ENCODE measurements at places on chromosomes 7 and 10.

DNA sequence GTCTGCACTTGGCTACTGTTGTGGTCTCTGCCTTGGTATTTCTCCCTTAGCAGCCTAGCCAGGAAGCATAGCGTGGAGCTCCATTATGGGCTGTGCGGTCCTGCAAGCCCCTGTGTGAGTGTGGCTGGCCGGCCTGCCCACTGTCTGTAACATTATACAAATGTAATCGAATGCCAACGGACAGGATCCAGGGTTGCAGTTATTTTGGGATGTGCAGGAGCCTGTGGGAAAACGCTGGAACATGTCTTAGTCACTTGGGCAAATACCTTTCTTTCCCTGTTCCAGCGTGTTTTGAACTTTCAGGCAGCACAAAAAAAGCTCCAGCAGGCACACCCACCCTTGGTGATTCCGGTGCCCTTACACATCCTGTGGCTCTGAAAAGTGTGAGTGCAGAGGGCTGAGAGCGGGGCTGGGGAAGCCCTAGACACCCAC, 29.5 kb downstream of the BAG3 start:
- DNase-seq, result no peak

DNA sequence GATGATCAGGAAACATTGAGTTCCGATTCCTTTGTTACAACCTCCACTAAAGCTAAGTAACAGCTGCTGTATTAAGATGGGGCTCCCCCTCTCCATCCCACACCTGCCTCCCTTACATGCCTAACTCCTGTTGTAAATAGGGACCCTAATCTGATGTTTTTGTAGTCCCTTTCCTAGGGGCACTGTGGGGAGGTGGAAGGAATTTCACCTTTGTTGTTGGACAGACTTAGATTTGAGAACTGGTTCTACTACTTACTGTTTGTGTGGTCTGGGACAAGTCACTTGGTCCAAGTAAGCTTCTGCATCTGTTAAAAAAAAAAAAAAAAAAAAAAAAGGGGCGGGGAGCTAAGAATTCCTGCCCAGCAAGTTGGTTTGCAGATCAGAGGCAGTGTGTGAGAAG, 42.6 kb downstream of the KIAA1217 start:
- DNase-seq, result no peak

GRCh38 chr7:117014673-117015133, 61.4 kb downstream of the ST7 start:
- DNase-seq, result no peak

GRCh38 chr7:84245835-84246234, 51.2 kb upstream of the SEMA3A start:
- DNase-seq, result no peak

- no peak for DNase-seq
These were observed 10.2 kb downstream of the PRSS1 start for GRCh38 chr7:142759433-142759832.

DNA sequence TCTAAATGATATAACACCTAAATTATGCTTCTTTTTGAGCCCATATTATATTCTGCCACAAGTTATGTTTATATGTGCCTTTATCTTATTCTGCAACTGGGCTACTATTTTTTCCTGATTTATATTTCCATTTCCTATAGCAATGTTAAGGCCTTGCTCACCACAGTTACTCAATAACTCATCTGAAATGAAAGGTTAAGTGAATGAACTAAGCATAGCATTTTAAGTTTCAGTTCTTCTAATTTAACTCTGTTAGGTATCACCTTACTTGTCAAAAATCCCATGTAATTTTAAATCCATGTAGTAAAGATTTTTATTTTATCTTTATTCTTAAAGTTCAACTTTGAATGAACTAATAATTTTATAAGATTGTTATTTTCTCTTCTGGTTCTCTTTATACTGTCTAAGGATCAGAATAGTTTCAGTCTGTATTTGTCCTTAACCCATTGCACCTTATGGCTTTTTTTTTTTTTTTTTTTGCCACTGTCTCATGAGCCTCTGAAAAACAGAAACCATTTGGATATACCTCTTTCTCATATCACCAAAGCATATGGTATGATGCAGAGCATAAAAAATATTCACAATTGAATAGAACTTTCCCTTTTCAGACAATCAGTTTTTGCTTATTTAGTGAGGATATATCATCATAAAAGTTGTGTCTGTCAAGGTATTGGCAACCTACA, 301.8 kb upstream of the ZWINT start:
- no peak for DNase-seq

DNA sequence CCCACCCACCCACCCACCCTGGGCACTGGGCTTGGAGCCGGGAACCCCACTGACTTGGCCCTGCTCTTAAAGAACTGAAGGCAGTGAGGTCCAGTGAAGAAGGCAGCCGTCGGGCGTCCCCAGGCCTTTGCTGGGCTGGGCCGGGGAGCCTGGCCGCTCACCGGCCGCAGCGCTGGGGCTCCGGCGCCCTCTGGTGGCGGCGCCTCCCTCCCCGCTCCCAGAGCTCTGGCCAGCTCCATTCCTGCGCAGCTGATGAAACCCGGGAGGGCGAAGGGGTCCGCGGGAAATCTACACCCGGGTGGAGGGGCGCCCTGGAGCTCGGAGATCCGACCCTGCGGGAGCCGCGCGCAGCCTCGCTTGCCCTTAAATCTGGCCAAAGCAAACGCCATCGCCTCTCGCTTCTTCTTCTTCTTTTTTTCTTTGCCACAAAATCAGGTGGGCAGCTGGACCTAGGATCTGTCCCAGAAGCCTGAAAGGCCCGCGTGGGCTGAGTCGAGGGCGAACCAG, 1.7 kb upstream of the CXCL12 start:
- no peak for DNase-seq

DNA sequence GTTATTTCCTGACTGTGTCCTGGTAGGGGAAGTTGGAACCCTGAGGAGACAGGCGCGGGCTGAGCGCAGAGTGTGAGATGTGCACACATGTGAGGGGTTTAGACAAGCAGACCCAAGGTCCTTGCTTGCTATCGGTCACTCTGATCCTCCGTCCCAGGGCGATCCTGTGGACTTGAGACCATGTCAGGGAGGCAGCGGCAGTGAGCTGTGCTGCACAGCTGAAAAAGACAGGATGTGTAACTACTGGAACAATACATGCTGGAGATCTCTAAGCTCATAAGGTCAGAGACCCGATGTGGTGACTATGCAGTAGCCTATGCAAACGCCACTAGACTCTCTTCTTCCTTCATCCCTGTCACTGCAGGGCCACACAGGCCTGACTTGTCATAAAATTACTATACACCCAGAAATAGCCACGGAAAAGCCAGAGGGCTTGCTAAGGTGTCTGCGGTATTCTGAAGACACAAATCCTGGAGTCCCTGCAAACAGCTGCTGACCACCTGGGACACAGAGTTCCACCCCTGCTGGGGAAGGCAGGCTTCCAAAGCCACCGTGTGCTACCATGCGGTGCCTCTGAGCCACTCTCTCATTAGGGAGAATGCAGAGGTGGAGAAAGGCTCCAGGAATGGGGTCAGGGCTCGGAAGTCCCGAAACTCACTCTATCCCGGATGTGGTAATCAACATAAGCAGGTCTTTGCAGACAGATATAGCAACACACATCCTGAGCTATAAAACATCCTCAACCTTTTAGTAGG, 91.1 kb upstream of the DDC start:
- DNase-seq, result no peak

DNA sequence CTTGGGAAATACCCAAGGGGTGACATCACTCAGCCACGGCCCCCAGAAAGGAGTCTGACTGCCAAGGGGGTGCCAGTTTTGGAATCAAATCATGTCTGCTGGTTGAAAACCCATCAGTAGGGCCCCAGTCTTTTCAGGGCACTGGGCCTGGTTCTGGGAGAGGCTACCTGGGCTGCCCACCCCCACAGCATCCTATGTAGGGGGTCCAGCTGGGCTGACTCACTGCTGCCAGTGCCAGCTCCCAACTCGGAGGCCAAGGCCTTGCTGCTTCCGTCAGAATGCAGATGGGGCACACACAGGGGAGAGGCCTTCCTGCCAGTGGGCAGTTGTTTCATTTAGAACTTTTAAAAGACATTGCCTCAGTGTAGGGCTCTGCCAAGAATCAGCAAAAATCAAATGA, 39.5 kb upstream of the DMBT1 start:
- DNase-seq, result no peak

All from central memory CD4-positive, alpha-beta T cell (primary cell).